A549 treated with DMSO at 1 μM for 4 hours (cell line): ENCODE measurements at places on chromosomes 6 and 20. TPM values are rescaled to one million over a fixed set of nuclear protein-coding genes. Genes with fewer than 3 reads are reported as not detected.

The TRIM40 gene
- not detected in 5 replicates for total RNA-seq

The SLC35D3 gene
- total RNA-seq: 0.03 to 0.10 TPM (median 0.05 TPM) in 5 replicates

The PLCB1 gene
- 0.47 to 1.0 TPM (median 0.54 TPM) in 5 replicates for total RNA-seq

The SSTR4 gene
- total RNA-seq: not detected in 5 replicates

The SPEF1 gene
- 1.6 to 2.4 TPM (median 2.0 TPM) in 5 replicates for total RNA-seq

The TP53TG5 gene
- not detected in 5 replicates for total RNA-seq

The PDE10A gene
- total RNA-seq: 32.3 to 38.5 TPM (median 35.3 TPM) in 5 replicates

The PSORS1C2 gene
- total RNA-seq: not detected in 5 replicates

The FLRT3 gene
- total RNA-seq: 1.5 to 2.5 TPM (median 1.9 TPM) in 5 replicates

The SLX4IP gene
- total RNA-seq: 2.1 to 3.6 TPM (median 3.1 TPM) in 5 replicates

The TPD52L2 gene
- 119 to 136 TPM (median 132 TPM) in 5 replicates for total RNA-seq

The STXBP5 gene
- 8.0 to 12.7 TPM (median 10.1 TPM) in 5 replicates for total RNA-seq

The LGSN gene
- 2.7 to 4.8 TPM (median 4.1 TPM) in 5 replicates for total RNA-seq
